PC-3 (cell line): ENCODE measurements at places on chromosomes 11 and 22.

- peaks cover 13% of the 10 kb centered on the region; the same call in 1 of the 2 replicates for H3K27me3 ChIP-seq
- H3K27ac ChIP-seq, result no peak overlapping the region
- H3K4me1 ChIP-seq, result no peaks in the 10 kb centered on the region
- H3K36me3 ChIP-seq, result no peaks in the 10 kb centered on the region
Measured at GRCh38 chr11:92727123-92727522, 242.3 kb upstream of the MTNR1B start.

GRCh38 chr22:28939394-28939793 lies 56.0 kb downstream of the ZNRF3 start:
- no peaks in the 10 kb centered on the region for H3K27me3 ChIP-seq
- H3K27ac ChIP-seq, result no peak overlapping the region
- H3K36me3 ChIP-seq, result no peaks in the 10 kb centered on the region
- no peak for DNase-seq
- no peak overlapping the region for H3K4me3 ChIP-seq
- H3K4me1 ChIP-seq, result no peaks in the 10 kb centered on the region

DNA sequence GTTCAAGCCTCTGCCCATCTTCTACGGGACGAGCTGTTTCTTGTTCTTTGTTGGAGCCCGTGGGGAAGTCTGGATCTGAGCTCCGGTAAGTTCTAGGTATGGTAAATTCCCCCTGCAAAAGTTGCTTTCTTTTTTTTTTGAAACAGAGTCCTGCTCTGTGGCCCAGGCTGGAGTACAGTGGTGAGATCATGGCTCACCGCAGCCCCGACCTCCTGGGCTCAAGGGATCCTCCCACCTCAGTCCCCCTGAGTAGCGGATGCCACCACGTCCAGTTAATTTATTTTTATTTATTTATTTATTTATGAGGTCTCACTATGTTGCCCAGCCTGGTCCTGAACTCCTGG lies 35.5 kb upstream of the MOB2 start:
- H3K4me1 ChIP-seq, result no peaks in the 10 kb centered on the region
- no peaks in the 10 kb centered on the region for H3K36me3 ChIP-seq
- no peak overlapping the region for H3K27ac ChIP-seq
- H3K27me3 ChIP-seq, result no peaks in the 10 kb centered on the region

- H3K36me3 ChIP-seq, result peaks cover 24% of the 10 kb centered on the region; the same call in 1 of the 2 replicates
- H3K4me1 ChIP-seq, result peaks cover 50% of the 10 kb centered on the region
- DNase-seq, result peak; percentile 87
- H3K27me3 ChIP-seq, result no peaks in the 10 kb centered on the region
Measured at GRCh38 chr11:12901874-12902481, 107.1 kb upstream of the RASSF10 start.

DNA sequence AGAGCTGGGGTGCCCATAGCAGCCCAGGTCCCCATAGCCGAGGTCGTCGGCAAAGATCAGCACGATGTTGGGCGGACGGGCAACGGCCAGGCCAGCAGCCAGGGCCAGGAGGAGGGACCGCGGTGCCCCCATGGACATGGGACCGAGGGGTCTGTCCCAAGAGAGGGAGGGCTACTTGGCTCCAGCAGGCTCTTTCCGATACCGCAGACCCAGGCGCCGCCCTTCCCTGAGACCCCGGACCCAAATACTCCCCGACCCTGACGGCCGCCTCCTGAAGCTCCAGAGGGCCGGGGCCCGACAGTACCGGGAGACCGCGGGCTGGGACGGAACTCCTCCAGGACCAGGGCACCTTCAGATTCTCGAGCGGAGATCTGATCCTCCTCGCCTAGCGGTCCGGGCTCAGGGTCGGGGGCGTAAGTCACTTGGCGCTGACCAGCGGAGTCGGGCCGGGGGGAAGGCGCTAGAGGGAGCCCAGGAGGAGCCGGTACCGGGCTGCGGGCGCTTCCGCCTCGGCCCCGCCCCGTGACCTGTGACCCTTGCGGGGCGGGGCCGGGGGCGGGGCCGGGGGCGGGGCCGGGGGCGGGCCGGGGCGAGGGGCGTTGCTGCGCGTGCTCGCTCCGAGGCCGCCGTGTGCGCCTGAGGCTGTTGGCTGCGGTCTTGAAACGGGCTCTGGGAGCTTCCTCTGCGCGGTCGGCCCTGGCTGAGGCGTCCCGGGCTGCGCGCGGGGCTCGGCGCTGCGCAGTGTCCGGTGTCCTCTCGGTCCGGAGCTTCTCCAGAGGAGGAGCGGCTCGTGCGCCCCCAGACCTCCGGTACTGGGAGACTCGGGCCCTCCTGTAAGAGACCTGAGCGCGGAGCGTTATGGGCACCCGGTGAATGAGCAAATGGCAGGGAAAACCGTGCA lies at the start of gene ARSA:
TSS of gene ARSA (minus strand) at position 511 of the 901 bp plus-strand sequence. CDS start at position 138, 373 bp downstream.
- no peaks in the 10 kb centered on the region for H3K27me3 ChIP-seq
- peaks cover 13% of the 10 kb centered on the region for H3K4me1 ChIP-seq
- H3K36me3 ChIP-seq, result no peaks in the 10 kb centered on the region
- no peak within 1 kb of the TSS for H3K27ac ChIP-seq
- H3K4me3 ChIP-seq, result peak within 1 kb of the TSS; percentile 92

GRCh38 chr11:86608251-86608799 lies 64.1 kb downstream of the ME3 start:
- peak; percentile 82 for DNase-seq
- H3K4me1 ChIP-seq, result peaks cover 35% of the 10 kb centered on the region
- H3K27ac ChIP-seq, result peak overlapping the region; percentile 85

GRCh38 chr22:37559901-37560607 lies at the start of gene CDC42EP1:
CDC42EP1 (plus strand) TSS chr22:37560480; CDS start chr22:37566350, 5,870 bp downstream.
- H3K27me3 ChIP-seq, result no peaks in the 10 kb centered on the region
- H3K4me3 ChIP-seq, result peak within 1 kb of the TSS; percentile 87
- peak; percentile 54 for DNase-seq

- no peak overlapping the region for H3K27ac ChIP-seq
- DNase-seq, result no peak
- H3K36me3 ChIP-seq, result no peaks in the 10 kb centered on the region
- no peaks in the 10 kb centered on the region for H3K4me1 ChIP-seq
- no peak overlapping the region for H3K4me3 ChIP-seq
Measured at GRCh38 chr11:114847306-114847975, 169.1 kb downstream of the NXPE2 start.

DNA sequence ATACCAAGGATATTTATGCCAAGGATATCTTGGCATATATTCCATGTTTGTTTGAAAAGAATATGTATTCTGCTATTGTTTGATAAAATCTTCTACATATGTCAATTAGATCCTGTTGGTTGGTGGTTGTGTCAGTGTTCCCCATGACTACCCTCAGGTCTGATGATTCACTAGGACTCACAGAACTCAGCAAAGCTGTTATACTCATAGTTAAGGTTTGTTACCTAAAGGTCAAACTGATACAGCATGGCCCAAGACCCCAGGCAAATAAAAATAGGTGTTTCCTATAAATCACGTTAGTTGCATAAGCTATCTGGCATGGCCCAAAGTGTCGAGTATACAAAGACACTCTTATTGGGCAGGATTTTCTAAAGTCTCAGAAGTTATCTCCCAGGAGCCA lies 30.2 kb upstream of the B3GNT6 start:
- H3K36me3 ChIP-seq, result no peaks in the 10 kb centered on the region
- DNase-seq, result peak; percentile 90
- peak overlapping the region; percentile 81 for H3K27ac ChIP-seq
- H3K27me3 ChIP-seq, result no peaks in the 10 kb centered on the region
- H3K4me3 ChIP-seq, result no peak overlapping the region

DNA sequence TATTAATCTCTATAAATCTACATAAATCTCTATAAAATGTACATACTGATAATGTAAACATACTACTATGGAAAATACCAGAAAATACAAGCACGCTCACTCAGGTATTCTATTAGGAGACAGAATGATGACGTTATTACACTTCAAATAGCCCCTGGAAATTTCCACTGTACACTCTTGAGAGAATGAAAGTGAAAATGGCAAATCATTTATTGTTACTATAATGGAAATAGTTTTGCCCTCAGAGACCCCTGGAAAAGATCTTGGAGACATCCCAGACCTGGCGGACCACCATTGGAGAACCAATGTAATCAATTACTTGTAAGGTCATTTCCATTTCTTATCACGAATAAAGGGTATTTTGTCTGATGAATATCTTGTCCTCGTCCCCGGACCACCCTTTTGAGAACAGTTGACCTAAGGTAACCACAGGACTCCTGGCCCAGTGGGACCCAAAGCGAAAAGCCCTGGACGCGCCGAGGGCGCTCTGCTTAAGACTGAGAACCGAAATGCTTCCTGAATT lies 509 bp upstream of the PRRG4 start:
- H3K4me1 ChIP-seq, result peaks cover 36% of the 10 kb centered on the region
- H3K27me3 ChIP-seq, result no peaks in the 10 kb centered on the region
- H3K36me3 ChIP-seq, result no peaks in the 10 kb centered on the region
- H3K4me3 ChIP-seq, result peak overlapping the region; percentile 85

- peak; percentile 46 for DNase-seq
- peaks cover 10% of the 10 kb centered on the region for H3K4me1 ChIP-seq
- no peak overlapping the region for H3K27ac ChIP-seq
- no peaks in the 10 kb centered on the region for H3K36me3 ChIP-seq
Measured at GRCh38 chr11:126153972-126154371, 57.5 kb downstream of the RPUSD4 start.

DNA sequence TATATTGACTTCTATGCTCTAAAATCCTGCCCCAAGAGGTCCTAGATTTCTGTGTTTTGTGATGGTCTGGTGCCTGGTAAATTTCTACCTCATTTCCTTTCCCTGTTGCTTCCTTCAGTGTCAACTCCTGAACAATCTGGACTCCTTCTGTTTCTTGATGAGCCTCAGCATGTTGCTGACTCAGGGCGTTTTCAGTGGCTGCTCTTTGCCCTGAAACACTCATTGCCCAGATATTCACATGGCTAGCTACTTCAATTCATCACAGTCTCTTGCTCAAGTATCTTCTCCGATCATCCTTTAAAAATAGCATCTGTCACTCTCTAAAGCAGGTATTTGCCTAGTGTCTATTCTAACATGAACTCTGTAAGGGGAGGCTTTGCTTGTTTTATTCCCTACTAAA lies 526.3 kb upstream of the RAG2 start:
- no peaks in the 10 kb centered on the region for H3K36me3 ChIP-seq
- DNase-seq, result peak; percentile 37
- no peaks in the 10 kb centered on the region for H3K27me3 ChIP-seq

DNA sequence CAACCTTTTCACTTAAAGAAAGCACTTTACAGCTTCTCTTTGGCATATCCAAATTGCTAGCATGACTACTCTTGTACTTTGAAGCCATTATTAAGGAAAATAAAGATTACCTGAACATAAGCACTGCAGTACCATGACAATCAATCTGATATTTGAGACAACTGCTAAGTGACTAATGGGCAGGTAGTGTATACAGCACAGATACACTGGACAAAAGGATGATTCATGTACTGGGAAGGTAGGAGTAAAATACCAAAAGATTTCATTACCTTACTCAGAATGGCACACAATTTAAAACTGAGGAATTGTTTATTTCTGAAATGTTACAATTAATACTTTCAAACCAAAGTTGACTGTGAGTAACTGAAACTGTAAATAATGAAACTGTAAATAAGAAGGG lies 1054.3 kb upstream of the TENM4 start:
- peak; percentile 66 for DNase-seq
- no peaks in the 10 kb centered on the region for H3K36me3 ChIP-seq
- no peaks in the 10 kb centered on the region; the same call in 1 of the 2 replicates for H3K4me1 ChIP-seq
- no peak overlapping the region for H3K27ac ChIP-seq

GRCh38 chr11:134360050-134360835 lies 28.5 kb downstream of the GLB1L2 start:
- peaks cover 6% of the 10 kb centered on the region; the same call in 1 of the 2 replicates for H3K27me3 ChIP-seq
- no peaks in the 10 kb centered on the region for H3K36me3 ChIP-seq
- H3K4me3 ChIP-seq, result no peak overlapping the region
- peak; percentile 83 for DNase-seq
- H3K4me1 ChIP-seq, result no peaks in the 10 kb centered on the region

DNA sequence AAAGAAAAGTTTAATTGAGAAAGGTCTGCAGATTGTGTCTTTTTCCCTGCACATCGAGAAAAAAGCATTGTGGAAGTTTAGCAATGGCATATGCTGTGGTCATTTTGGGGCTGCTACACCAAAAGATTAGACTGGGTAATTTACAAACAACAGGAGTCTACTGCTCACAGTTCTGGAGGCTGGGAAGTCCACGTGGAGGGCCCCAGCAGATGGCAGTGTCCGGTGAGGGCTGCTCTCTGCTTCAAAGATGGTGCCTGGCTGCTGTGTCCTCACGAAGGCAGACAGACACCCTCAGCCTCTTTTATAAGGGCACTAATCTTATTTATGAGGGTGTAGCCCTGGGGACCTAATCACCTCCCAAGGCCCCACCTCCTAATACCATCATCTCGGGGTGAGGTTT lies 21.1 kb downstream of the PHF21B start:
- no peak overlapping the region for H3K4me3 ChIP-seq
- DNase-seq, result no peak
- H3K27me3 ChIP-seq, result peaks cover 18% of the 10 kb centered on the region; the same call in 1 of the 2 replicates
- H3K27ac ChIP-seq, result no peak overlapping the region

DNA sequence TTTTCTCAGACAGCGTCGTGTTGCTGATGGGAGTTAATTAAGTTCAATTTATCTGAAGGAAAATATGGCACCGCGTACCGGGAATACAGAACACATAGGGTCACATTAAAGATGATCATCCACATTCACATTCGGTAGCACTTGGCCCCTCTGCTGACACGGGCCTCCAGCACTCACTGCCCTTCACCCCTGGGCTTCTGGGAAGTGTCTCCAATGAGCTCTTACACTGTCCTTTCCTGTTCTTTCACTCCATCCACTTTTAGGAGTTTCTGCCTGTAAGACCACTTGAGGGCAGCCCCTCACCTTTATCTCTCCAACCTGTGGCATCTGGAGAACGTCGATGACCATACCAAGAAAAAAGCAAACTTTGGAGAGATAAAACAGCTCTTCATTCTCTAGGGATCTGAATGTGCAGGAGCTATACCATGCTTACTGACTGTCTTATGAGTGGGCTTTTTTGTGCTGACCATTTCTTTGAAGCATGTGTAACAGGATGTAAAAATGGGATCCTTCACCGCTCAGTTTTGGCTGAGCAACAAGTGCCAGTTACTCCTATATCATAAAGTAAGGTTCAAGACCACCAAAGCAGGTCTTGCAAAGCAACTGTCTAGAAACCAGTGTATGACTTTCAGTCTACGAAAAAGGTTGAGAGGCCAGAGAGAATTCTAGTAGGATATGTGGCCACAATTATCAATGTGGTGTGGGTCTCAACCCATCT lies 1.1 kb upstream of the SERGEF start:
- peaks cover 15% of the 10 kb centered on the region; the same call in 1 of the 2 replicates for H3K4me1 ChIP-seq
- DNase-seq, result no peak
- no peaks in the 10 kb centered on the region for H3K27me3 ChIP-seq
- H3K36me3 ChIP-seq, result no peaks in the 10 kb centered on the region

- DNase-seq, result no peak
- no peaks in the 10 kb centered on the region for H3K4me1 ChIP-seq
- no peaks in the 10 kb centered on the region for H3K36me3 ChIP-seq
Measured at GRCh38 chr22:29213493-29213892, 7.8 kb downstream of the EMID1 start.

GRCh38 chr11:103659206-103659618 lies 377.2 kb upstream of the DDI1 start:
- no peaks in the 10 kb centered on the region for H3K4me1 ChIP-seq
- H3K36me3 ChIP-seq, result no peaks in the 10 kb centered on the region
- DNase-seq, result peak; percentile 41

GRCh38 chr11:59180168-59180776 lies 8.3 kb downstream of the DTX4 start:
- DNase-seq, result no peak
- no peaks in the 10 kb centered on the region for H3K36me3 ChIP-seq
- no peak overlapping the region for H3K4me3 ChIP-seq

- peaks cover 14% of the 10 kb centered on the region for H3K4me1 ChIP-seq
- DNase-seq, result peak; percentile 89
- H3K4me3 ChIP-seq, result peak overlapping the region; percentile 92
- H3K36me3 ChIP-seq, result 0 out of 2 replicates have a peak, but pooled peaks cover 4% of the 10 kb centered on the region
- H3K27ac ChIP-seq, result peak overlapping the region; percentile 0; the same call in 1 of the 2 replicates
Measured at GRCh38 chr11:76782531-76783293, 444 bp upstream of the TSKU start.

GRCh38 chr22:36079041-36079440 lies 50.4 kb upstream of the RBFOX2 start:
- no peaks in the 10 kb centered on the region for H3K4me1 ChIP-seq
- no peak overlapping the region for H3K4me3 ChIP-seq
- no peak overlapping the region for H3K27ac ChIP-seq
- no peaks in the 10 kb centered on the region for H3K36me3 ChIP-seq
- no peaks in the 10 kb centered on the region for H3K27me3 ChIP-seq
- DNase-seq, result no peak
